IPS-NIHi11 (cell line): ENCODE measurements at places on chromosomes 7 and 10.
A peak's percentile ranks its signal among the peaks of the same experiment; 100 is the strongest.

DNA sequence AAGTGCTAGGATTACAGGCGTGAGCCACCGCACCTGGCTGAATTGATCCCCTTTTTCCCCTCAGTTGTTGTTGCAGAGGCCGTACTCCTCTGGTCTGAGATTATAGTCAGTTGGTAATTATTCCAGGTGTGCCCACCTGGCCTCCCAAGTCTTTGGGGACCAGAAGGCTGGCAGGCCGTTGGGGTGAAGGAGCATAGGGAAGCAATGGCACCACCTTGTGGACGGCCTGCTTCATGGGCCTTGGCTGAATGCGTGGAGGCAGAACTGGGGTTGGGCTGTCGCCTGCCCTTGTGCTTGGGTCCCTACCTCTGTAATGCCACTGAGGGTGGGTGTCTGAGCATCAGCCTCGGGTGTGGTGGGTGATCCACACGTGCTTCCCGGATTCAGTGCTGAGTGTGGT, 125.7 kb downstream of the RGS10 start:
- peak; percentile 93 for DNase-seq

DNA sequence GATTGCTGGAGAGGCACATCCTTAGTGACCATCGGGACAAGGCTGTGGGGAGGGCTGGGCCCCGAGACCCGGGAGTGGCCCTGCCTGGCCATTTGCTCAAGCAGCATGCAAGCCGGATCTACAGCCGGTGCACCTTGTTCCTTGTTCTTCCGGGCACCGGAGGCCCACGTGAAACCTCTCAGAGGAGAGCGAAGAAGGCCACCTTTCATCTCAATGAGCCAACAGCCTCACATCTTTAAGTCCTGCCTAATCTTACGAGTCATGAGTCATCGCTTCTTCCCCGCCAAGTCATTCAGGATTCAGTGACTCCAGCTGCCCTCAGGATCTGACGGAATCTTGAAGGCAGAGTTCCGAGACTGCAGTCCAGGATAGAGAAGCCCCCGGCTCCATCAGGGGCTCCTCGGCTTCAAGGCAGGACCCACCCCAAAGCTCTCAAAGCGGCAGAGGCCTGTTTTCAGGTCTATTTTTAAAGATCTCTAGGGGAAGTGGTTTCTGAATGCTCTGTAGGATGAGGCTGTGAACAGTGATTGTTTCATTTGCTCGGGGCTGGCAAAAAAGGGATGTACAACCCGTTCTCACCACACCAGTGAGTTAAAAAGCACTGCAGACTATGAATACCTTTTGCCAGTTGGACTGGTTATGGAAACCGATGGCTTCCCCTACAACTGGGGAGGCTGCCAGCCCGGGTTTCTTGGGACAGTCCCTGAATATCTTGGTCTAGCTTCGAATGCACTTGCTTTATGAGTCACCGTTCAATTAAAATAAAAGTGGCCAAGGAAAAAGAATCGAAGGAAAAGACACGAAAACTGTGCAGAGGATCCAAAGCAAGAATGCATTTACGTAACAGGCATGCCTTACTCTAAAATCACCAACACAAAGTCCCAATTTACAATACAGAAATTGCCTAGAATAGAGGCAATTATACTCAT, 57.2 kb upstream of the ECHDC3 start:
- peak; percentile 50 for DNase-seq

GRCh38 chr10:112280205-112280921, 2.8 kb upstream of the TECTB start:
- DNase-seq, result no peak

GRCh38 chr7:20280475-20281351, 50.0 kb upstream of the ITGB8 start:
- DNase-seq, result no peak

DNA sequence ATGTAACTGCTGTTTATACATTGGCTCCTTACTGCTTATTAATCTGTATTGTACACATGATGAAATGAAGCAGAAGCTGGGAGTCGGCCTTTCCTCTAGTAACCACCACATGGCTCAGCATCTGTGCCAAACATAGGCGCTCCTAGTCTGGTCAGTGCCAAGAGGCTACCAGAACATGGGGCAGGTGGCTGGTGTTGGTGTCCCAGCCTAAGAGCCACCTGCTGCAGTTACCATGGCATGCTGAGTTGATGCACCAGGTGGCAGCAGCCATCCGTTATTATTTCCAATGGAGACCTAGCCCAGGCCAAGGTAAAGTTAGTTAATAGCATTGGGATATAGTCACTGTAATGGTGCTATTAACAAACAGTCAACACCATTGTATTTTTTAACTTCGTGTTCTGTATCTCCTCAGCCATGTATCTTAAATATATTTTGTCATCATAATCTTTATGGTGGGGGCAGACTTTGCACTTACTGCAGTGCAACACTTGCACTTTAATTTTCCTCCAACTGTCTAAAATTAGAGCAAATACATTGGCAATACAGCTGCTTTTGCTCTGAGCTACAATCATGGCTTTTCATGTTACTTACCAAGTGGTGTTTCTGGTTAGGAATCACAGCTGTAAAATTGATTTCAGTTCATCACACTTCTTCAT, 33.1 kb downstream of the HBP1 start:
- peak; percentile 43 for DNase-seq
